ENCODE measurements at places on chromosomes 3 and 15.

- DNase-seq: no peak
Observed at GRCh38 chr3:188993181-188993580, 178.6 kb upstream of the TPRG1 start.

DNA sequence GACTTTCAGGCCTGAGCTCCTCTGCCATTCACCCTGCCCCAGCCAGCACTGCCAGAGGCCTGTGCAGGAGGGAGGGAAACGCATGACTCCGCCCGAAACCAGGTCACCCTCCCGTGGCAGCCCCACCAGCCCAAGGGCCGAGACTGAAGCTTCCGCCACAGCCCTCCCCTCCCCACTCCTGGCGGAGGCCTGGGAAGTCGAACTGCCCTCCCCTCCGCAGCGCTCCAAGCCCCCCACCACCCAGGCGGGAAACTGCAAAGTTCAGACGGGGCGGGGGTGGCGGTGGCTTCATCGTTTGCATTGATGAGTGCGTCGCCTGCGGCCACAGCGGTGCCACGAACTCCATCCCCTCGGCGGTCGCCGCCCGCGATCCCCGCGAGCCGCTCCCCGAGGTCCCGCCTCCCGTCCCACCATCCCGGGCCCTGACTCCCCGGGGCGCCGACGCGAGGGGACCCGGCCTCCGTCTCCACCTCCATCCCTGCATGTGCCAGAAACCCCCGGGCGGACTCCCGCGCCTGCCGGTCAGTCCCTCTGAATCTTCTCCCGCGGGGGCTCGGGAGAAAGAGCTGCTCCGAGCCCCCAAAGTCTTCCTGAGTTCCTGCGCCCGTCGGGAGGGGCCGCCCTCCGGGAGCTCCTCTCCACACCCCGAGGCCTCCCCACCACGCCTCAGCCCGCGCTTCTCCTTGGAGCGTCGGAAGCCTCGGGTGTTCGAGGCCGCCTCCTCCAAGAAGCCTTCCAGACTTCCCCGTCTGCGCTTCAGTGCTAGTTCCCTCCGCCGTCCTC is 698 bp downstream of the MELTF start:
- peak; percentile 56 for DNase-seq

- no peak for DNase-seq
Observed at GRCh38 chr3:125386811-125387210, 11.7 kb upstream of the ZNF148 start.

DNA sequence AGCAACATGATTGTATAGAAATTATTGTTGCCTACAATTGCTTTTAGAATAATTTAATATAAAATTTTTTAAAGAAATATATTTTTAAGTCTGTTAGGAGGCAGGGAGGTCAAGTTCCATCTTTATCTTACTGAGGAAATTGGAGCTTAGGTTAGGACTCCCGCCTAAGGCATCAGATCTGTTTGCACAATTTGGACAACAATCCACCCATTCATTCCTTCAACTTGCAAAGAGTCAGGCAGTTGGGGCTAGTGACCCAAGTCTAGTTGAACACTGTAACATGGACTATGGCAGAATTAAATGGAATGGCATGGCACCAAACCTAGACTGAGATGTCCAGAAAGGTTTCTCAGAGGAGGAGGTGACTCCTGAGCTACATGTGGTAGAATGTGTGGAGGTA is 149.4 kb upstream of the SETMAR start:
- DNase-seq: no peak

- DNase-seq: no peak
Observed at GRCh38 chr3:52763466-52763865, 7.3 kb downstream of the NEK4 start.

GRCh38 chr15:66219339-66219738 is 34.2 kb downstream of the MEGF11 start:
- peak; percentile 67 for DNase-seq

GRCh38 chr3:158728851-158729250 is 3.4 kb downstream of the RARRES1 start:
- DNase-seq: no peak

DNA sequence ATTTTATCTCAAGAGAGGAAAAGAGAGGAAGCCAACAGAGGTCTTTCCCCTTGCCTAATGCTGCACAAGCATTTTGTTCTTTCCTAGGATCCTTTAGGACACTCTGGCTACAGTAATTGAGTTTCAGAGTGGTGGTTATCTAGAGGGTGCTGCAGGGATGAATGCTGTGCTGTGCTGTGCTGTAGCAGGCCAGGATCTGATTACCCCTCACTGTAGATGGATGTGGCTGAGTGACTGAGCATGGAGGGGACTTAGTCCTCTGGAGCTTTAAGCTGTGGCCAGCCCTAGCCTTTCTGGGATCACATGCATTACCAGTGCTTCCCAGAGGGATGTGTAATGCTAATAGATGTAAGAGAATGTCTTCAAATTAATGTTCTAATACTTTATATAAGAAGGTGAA is 94.8 kb downstream of the SLC9A9 start:
- no peak for DNase-seq

- no peak for DNase-seq
Observed at GRCh38 chr3:79994397-79994796, 226.6 kb upstream of the ROBO1 start.

GRCh38 chr3:170862618-170863374 is 7.2 kb downstream of the RPL22L1 start:
- DNase-seq: no peak

- no peak for DNase-seq
Observed at GRCh38 chr3:56975567-56975966, 84.9 kb upstream of the SPATA12 start.

DNA sequence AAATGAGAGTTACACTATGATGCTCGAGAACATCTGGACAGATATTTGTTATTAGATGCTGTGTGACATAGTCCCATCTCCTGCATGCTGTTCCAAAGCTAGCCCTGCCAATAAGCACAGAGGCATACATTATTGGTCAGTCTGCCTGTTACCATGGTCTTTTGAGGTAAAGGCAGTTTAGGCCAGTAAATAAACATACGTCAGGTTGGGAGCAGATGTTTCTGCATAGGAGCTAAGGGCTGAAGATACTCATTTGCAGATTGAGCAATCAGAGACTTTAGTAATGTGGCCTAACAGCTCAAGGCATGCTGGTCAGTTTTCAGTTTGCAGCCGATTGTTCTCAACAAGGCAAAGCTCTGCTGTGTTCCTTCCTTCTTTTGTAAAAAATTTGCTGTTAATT is 192.9 kb downstream of the ADAMTSL3 start:
- DNase-seq: no peak

DNA sequence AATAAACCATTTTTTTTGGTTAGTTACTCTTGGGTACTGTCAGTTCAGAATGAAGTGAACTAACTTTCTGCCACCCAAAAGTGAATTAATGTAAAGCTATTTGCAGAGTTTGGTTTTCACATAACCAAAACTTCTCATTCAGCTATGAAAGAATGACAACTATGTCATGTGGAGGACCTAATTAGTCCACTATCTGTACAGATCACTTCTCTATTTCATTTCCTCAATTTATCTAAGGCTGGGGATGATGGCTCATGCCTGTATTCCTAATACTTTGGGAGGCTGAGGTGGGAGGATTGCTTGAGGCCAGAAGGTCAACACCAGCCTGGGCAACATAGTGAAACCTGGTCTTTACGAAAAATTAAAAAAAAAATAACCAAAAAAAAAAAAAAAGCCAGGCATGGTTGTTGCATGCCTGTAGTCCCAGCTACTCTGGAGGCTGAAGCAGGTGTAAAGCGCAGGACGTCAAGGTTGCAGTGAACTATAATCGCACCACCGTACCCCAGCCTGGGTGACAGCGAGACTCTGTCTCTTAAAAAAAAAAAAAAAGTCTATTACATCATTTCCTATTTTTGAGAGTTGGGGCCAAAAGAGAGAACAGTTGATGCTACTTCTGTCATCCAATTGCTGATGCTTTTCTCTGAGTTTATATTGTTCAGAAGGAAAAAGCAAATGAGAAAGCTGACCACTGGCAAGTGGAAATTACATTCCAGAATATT is 8.7 kb downstream of the HYPK start:
- no peak for DNase-seq

All from NCI-H526 (cell line).